ENCODE measurements at places on chromosomes 4 and X. TPM values are rescaled to one million over a fixed set of nuclear protein-coding genes. Genes with fewer than 3 reads are reported as not detected.
A peak's percentile ranks its signal among the peaks of the same experiment; 100 is the strongest.

GRCh38 chrX:65862638-65863037, 177.2 kb downstream of the VSIG4 start:
- DNase-seq: no peak

GRCh38 chr4:22021106-22021505, 72.5 kb upstream of the KCNIP4 start:
- no peak for DNase-seq

- DNase-seq: no peak
Observed at GRCh38 chr4:24643774-24644520, 59.6 kb upstream of the DHX15 start.

- DNase-seq: peak; percentile 64
Observed at GRCh38 chr4:40719008-40719623, 30.6 kb upstream of the NSUN7 start.

GRCh38 chr4:87848622-87849351, 16.0 kb downstream of the MEPE start:
- peak; percentile 56 for DNase-seq

GRCh38 chr4:165464813-165465381, 86.1 kb downstream of the CPE start:
- peak; percentile 48 for DNase-seq

GRCh38 chr4:163611784-163612445, 117.4 kb downstream of the TMA16 start:
- no peak for DNase-seq

GRCh38 chr4:165991325-165992180, 118.5 kb downstream of the TLL1 start:
- no peak for DNase-seq

GRCh38 chrX:2159861-2160260, 340.9 kb downstream of the DHRSX start:
- no peak for DNase-seq

GRCh38 chr4:185787926-185788679, 23.9 kb downstream of the SORBS2 start:
- no peak for DNase-seq

- DNase-seq: peak; percentile 31
Observed at GRCh38 chrX:55135171-55135570, 46.4 kb downstream of the PAGE2 start.

GRCh38 chr4:153432965-153433753, 33.0 kb upstream of the TMEM131L start:
- DNase-seq: peak; percentile 64

DNA sequence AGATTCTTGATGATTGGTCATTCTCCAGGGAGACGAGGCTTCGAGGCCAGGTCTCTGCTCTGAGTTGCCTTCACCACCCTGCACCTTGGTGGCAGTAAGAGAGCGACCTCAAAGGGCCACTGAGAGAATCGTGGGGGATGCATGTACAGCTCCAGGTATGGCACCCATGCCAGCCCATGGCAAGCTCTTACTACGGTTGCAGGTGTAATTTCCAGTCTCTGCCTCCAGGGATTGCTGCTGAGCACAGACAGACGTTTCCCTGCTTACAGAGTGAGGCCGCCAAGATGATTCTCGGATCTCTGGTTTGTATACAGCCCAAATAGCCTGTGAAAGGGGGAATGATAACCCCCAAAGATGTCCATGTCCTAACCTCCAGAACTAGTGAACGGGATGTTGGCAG, 16.3 kb upstream of the DRD5 start:
- peak; percentile 4 for DNase-seq

The ZCCHC13 gene
- not detected for polyA plus RNA-seq

The NALF2 gene
- polyA plus RNA-seq: not detected

The MTTP gene
- 0.03 TPM for polyA plus RNA-seq

The F8A2 gene
- not detected for polyA plus RNA-seq

- no peak for DNase-seq
Observed at GRCh38 chr4:42401171-42401570, 3.9 kb downstream of the SHISA3 start.

GRCh38 chr4:138200236-138200590, 41.9 kb downstream of the SLC7A11 start:
- DNase-seq: no peak

DNA sequence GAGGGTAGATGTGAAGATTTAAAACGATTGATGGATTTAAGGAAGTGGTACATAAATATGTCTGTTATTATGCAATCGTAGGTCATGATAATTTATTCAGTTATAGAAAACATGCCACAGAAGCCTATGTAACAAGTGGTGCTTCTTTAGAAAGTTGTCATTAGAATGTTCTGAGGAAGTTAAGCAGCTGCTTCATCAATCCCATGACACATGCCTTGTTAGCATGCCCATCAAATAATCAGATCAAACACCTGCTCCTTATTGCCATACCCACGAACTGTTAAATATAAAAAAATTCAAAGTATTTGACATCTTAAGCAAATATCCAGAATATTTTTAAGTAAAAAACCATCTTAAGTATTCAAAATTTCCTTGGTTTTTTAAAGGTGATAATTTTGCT, 76.4 kb upstream of the MYOZ2 start:
- DNase-seq: no peak

DNA sequence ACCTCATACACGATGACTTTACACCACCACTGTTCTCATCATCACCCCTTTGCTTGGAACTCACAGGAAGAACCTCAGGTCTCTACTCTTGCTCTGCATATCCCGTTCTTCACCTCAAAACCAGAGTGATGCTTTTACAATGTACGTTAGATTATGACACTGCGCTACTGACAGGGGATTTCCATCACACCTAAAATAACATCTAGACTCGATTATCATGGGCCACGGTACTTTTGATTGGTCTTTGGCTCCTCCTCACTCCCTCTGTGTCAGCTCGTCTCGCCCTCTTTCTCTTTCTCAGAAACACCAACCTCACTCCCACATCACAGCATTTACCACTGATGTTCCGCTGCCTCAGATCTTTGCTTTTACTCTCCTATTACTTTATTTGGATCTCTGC, 172.4 kb downstream of the TLL1 start:
- no peak for DNase-seq

- peak; percentile 27 for DNase-seq
Observed at GRCh38 chrX:40933132-40933705, 152.0 kb upstream of the USP9X start.

The SSX2 gene
- polyA plus RNA-seq: not detected

GRCh38 chr4:21554500-21554899, 394.1 kb downstream of the KCNIP4 start:
- DNase-seq: no peak

DNA sequence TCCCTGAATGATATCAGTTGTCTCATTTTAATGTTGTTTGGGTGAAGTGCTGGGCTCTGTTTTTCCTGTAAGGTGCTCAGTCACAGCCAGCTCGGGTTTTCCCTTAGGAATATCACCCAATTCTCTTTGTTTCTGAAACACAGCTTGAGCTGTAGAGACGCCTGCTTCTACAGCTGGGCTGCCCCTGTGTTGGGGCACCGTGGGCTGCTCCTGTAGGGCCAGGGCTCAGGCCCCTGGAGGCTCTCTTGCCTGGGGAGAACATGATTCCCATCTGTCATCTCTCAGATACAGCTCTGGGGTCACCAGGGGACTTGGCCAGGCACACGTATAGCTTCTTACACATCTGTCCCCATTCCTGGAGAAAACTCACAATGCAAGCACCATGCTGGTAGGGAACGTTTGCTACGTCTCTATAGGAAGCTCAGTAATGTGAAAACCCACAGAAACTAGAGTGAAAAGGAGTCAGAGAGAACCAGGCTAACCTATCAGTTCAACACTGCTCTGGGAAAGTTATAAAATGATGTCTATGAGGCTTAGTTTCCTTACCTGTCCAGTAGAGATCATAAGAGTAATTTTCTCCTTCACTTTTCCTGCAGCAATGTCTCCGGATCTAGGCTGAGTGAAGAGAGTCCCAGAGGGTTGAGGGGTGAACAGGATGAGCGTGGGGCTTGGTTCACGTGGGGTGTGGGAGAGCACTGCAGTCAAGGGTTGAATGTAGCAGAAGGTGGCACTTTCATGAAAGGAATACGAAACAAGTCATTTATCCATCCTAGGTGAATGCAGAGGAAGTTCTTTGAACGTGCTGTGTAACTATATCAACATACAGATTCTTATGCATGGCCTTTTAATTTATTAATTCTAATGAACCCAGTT, 14.5 kb downstream of the FHDC1 start:
- no peak for DNase-seq

The CCSER1 gene
- not detected for polyA plus RNA-seq

DNA sequence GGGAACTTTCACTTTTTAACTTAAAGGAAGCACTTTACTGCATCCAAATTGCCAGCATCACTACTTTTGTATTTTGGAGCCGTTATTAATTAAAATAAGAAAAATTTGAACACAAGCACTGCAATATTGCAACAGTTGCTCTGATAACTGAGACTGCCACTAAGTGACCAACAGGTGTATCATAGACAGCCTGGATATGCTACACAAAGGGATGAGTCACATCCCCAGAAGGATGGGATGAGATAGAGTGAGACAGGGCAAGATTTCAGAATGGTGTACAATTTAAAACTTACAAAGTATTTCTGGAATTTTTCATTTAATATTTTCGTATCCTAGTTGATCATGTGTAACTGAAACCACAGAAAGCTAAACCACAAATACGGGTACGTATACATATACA, 204.1 kb downstream of the MAPK10 start:
- DNase-seq: no peak

The RTL3 gene
- polyA plus RNA-seq: 1.1 TPM

The HTN1 gene
- polyA plus RNA-seq: not detected

GRCh38 chrX:77502951-77503525, 55.8 kb downstream of the FGF16 start:
- DNase-seq: no peak

- no peak for DNase-seq
Observed at GRCh38 chr4:127606823-127607222, 25.9 kb upstream of the INTU start.

The PLXNB3 gene
- polyA plus RNA-seq: 22.3 TPM

The DCHS2 gene
- not detected for polyA plus RNA-seq

The TRIML2 gene
- polyA plus RNA-seq: 0.21 TPM

The DMRTC1B gene
- not detected for polyA plus RNA-seq

- DNase-seq: no peak
Observed at GRCh38 chr4:109029987-109030386, 267.1 kb upstream of the ETNPPL start.

DNA sequence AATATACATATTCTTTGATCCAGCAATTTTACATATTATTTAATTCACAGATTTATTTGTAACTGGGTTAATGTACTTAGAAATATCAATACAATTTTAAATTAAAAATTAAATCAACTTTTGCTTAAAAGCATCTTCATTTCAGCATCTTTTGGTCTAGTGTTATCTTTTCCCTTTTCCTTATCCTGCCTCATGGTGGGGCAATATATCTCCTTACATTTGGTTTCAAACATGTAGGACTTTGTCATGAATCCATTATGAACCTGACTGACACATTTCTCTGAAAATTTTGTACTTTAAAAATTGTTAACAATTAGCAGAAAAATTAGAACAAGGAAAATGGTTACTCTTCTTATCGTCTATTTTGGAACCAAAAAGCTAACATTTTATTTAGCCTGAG, 42.8 kb upstream of the ANK2 start:
- DNase-seq: no peak

DNA sequence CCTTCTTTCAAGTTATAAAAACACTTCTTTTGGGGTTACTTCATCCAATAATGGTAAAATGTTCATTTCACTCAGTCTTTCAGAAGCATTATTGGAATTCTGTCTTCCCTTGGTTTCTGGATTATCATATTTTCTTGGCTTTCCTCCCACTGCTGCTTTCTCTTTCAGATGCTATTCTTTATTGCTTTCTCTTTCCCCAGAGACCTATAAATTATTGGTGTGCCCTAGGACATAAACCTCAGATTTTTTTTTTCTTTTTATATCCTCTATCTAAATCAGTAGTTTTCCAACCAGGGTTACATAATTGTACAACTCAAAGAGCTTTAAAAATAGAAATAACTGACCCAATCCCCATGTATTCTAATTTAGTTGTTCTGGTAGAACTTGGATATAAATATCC, 1005.5 kb downstream of the ARAP2 start:
- no peak for DNase-seq
